Skin of body (tissue), 3 donors: ENCODE measurements at places on chromosomes 6 and 20.

DNA sequence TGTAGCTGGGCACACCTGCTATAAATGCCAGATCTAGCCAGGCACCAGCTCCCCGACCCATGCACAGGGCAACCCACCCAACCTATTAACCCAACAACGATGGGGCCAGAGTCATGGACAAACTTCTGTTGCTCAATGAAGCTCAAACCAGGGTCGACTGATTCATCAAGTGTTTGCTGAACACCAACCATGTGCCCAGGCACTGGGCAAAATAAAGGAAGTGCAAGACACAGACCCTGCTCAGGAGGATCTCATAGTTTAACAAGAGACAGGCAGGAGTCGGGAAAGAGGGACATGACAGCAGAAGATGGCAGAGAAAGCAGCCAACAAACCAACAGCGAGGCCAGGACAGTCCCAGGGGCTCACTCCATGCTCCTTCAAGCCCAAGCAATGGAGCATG lies 18.8 kb downstream of the KCNK5 start:
- no peak for DNase-seq

DNA sequence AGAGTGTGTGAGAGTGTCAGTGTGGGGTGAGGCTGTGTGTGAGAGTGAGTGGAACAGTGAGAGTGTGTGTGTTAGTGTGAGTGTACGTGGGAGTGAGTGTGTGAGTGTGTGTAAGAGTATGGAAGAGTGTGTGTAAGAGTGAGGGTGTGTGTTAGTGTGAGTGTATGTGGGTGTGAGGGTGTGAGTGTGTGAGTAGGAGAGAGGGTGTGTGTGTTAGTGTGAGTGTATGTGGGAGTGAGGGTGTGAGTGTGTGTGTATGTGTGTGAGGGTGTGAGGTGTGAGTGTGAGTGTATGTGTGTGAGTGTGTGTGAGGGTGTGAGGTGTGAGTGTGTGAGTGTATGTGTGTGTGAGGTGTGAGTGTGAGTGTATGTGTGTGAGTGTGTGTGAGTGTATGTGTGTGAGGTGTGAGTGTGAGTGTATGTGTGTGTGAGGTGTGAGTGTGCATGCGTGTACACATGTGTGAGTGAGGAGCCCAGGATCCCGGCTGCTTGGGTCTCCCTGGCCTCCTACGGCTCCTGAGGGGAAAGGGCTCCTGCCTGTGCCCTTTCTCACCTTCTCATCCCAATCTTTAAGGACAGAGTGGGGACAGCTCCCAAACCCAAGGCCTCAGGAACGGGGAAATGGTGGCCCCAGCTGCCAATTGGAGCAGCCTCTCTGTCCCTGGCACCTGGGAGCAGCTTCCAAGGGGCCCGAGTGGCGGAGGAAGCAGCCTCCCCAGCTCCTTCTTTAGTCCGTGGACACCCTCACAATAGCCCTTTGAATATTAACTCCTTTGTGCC lies 100.2 kb downstream of the PSMB1 start:
- no peak for DNase-seq

GRCh38 chr6:1781152-1781816 lies 171.6 kb downstream of the FOXC1 start:
- no peak for DNase-seq

- DNase-seq: no peak
Observed at GRCh38 chr6:20915156-20915555, 380.9 kb downstream of the CDKAL1 start.

- no peak for DNase-seq
Observed at GRCh38 chr20:18323705-18324104, 35.4 kb downstream of the ZNF133 start.

DNA sequence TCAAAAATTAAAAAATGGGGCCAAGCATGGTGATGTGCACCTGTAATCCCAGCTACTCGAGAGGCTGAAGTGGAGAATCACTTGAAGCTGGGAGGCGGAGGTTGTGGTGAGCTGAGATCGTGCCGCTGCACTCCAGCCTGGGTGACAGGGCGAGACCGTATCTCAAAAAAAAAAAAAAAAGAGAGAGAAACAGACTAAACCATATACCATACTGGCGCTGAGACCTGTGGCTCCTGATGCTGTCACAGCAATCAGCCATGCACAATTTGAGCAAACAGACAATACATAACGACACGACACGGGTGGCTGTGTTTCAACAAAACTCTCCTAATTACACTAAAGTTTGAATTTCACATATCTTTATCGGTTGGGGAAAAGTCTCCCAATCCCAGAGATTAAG lies 14.9 kb upstream of the CBFA2T2 start:
- no peak for DNase-seq

DNA sequence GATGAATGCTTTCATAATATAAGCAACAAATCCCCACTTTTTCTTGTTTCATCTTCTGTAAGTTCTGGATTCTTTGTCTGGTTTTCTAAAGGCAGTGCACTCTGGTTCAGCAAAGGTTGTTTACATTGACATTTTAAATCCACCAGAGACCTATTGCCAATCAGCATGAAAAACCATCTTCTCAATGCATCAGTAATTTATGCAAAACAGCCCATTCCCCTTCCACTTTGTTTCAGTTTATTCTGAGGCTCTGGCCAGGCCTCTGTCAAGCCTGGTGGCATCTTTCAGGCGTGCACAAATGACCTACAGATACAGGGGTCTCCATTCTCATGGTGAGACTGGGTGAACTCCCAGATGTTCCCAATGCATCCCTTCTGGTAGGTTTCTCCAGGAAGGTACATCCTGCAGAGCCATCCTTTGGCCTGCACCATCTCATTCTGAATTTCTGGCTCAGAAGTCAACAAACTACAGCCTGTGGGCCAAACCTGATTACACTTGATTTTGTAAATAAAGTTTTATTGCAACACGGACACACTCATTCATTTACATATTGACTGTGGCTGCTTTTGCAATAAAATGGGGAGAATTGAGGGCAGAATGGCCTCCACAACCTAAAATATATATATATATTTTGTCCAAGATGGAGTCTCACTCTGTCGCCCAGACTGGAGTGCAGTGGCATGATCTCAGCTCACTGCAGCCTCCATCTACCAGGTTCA lies 405.4 kb downstream of the PREX1 start:
- DNase-seq: no peak

DNA sequence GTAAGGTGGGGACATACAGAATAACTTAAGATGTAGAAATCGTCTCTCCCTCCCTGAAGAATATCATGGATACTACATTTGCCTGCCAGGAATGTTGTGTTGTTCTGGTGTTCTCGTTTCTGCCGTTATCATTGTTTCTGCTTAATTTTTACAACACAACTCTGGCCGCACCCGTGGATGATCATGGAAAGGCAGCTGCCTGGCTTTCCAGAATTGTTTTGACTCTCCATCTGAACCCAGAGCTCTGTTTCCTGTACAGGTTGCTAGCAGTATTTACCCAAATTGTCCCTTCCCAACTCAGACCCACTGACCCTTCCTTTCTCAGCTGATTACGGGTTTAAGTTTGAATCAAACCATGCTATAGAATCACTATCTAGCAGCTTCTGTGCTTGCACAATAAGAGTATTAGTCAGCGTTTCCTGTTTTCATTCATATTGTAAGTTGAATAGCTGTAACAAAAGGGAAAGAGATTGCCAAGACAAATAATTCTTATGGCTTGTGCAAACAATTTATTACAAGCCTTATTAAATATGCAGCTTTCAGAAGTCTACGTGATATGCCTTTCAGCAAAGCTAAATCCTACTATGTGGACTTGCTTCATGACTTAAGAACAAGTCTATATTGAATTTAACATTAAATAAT lies 139.0 kb downstream of the MTHFD1L start:
- peak; percentile 87 for DNase-seq

- no peak for DNase-seq
Observed at GRCh38 chr20:34946661-34947060, 8.9 kb downstream of the GSS start.

DNA sequence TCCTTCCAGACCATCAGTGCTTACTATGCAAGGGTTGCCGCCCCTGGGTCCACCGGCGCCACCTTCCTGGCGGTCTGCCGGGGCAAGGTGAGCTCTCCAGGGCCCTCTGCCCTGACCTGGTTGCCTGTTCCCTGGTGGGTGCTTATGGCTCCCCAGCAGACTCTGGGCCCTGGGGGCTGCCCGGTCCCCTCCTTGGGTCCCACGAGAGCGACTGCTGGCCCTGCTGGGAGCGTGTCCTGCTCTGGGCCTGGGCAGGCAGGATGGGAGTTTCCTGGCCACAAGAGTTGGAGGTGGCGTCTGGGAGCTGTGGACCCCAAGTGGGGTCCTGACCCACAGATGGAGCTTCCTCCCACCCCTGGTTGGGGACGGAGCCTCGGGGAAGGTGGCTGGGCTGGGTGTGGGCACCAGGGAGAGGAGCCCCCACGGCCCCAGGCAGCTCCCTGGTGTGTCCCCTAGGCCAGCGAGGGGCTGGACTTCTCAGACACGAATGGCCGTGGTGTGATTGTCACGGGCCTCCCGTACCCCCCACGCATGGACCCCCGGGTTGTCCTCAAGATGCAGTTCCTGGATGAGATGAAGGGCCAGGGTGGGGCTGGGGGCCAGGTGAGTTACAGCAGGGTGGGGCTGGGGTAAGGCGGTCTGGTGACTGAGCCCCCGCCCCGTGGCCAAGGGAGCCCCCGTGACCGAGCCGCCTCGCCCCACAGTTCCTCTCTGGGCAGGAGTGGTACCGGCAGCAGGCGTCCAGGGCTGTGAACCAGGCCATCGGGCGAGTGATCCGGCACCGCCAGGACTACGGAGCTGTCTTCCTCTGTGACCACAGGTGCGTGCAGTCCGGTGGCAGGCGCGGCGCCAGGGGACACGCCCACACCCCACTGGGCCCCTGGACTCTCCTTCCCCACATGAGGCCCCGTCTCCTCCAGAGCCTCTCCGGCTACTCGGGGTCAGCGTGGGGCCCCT lies 7.1 kb upstream of the TNFRSF6B start:
- DNase-seq: no peak

DNA sequence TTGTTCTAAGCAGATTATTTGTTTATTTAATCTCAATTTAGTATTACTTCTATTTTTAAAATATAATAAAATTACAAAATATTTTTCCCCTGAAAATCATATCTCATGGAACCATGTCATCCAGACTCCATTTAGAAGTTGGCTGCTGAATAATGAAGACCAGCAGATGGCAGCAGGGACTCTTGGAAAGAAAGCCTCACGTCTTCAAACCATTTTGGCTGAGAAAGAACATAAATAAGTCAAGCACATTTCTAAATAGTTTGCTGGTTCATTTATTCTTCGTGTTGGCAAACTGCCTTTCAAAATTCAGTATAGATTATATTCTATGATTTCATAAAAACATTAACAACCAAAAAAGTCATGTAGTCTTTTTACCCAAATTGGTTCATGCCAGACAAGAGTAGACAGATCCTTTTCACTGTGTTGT lies 71.7 kb downstream of the RCAN2 start:
- DNase-seq: peak; percentile 71

DNA sequence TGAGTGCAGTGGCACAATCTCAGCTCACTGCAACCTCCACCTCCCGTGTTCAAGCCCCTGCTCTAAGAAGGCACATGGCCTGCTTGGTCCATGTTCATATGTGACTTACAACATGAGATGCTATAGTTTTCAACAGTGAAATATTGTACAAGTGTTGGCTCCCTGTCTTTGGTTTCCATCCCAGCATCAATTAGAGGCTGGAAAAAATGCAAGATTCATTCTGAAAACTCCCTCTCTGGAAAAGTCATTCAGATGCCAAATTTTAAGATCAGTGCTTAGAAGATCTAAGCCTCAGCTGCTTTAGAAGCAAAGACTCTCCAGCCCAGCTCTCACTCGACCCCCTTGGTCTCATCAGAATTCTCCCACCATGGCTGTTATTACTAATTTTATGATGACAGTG lies 398.9 kb downstream of the KIF16B start:
- no peak for DNase-seq

DNA sequence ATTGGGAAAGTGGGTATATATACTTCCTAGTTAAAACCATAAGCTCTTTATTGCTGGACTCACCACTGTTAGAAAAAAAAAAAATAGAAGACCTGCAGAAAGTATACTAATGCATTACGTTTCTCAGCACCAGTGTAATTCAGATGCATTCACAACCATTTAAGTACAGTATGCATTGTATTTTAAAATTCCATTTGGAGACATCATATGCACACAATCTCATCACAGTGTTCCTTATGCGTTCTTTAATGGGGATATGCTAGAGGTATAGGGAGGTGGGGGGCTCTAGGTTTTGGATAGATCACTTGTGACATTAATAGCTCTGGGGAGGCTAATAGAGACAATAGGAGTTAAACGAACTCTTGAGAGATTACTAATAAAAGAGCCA lies 9.4 kb downstream of the TFAP2A start:
- no peak for DNase-seq

DNA sequence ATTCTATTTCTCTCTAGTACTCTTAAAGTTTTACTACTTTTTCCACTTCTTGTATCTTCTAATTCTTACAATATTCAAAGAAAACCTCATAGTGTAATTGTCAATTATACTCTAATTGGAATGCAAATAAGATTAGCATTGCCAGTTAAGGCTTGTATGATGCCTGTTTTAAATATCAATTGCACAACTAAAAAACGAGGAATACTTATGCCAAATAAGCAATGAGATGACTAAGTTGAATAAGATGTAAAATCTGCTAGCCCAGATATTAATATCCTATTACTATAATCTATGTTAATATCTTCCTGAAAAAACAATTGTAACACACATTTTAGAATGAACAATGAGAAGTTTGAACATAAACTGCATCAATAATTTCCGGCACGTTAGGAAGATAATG lies 13.3 kb upstream of the AKAP7 start:
- DNase-seq: no peak

DNA sequence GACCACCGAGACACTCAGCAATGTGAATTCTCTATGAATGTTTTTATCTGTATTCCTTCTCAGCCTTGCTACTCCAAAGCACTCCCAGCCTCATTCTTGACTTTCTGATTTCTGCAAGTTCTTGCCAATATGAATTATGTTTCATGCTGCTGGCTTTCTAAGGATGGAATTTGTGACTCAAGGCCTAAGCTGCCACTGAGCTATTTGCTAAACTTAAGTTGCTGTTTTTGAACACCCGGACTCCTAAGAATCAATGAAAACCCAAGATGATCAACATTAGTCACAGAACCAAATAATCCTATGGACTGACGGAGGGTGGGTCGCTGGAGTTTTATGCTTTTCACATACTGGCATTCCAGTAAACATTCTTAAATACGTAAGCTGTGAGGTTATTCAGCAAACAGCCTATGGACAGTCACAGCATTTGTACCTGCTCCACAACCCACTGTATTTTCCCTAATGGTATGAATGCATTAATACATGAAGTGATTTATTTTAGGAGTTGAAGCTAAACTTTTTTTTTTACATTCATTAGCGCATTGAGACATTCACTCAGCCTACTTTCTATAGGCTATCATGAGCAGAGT lies 8.2 kb upstream of the PXDC1 start:
- DNase-seq: peak; percentile 91

GRCh38 chr20:8795404-8795803 lies 273.5 kb upstream of the PLCB4 start:
- no peak for DNase-seq
